Hepatocyte (in vitro differentiated cells): ENCODE measurements at places on chromosomes 5 and 9.

DNA sequence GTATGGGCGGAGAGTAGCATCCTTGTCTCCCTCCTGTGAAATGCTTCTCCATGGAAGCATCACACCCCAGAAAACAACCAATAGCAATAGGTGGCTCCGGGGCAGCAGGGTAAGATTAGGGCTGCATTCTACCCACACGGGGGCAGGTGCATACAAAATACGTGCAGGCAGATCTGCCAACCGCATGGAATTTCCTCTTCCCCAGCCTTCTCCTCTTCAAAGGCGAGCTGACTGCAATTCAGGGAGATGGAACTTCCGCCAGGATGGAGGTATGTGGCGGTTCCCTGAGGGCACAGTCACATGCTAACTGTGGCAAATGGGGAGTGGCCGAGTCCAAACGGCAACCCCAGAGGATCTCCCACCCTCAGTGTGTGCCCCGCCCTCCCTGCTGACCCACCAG, 81.5 kb downstream of the LMNB1 start:
- DNase-seq, result no peak

- DNase-seq, result no peak
Measured at GRCh38 chr5:32261198-32261597, 51.5 kb downstream of the MTMR12 start.

DNA sequence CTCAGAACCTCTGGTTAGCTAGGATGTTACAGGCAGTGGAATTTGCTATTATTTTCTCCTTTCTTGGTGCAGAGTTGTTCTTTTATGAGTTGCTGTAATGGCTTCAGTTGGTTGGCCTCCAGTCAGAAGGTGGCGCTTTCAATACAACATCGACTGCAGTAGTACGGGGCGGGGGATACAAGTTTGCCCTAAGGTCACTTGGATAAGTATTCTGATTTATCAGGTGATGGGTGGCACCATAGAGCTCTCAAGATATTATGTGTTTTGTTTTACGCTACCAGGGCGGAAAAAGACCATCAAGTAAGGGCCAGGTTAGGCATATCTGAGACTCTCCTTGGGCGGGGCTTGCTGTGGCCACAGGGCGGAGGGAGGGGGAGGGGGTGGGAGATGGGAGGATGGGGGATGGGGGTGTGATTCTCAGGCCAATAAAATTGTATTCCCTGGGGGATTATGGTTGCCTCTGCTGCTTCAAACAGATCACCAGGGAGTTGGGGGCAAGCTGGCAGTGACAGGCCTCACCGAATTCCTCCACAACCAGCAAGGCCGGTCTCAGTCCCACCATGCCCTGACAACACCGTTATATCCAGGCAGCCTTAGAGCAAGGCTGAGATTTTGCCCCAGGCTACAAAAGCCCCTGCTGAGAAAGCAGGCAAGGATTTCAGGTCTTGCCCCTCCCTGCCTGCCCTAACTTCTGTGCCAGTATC, 15.9 kb upstream of the RNF38 start:
- no peak for DNase-seq

DNA sequence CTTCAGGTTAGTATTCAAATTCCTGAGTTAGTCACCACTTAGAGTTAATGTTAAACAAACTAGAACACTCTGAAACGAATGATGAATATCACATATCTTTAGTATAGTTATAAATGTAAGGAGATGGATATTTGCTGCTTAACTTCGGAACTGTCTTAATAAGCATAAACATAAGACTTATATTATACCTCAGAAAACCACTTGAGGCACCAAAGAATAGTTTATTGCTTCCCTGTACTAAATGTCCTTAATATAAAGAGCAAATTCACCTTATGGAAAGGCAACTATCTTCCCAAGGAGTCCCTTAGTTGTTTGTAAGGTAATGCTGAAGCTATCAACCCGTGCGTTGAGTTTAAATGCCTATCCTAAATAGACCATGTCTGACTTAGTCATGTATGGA, 300.0 kb upstream of the ADAMTSL1 start:
- DNase-seq, result no peak

GRCh38 chr9:6214434-6214833, 1.2 kb upstream of the IL33 start:
- no peak for DNase-seq

DNA sequence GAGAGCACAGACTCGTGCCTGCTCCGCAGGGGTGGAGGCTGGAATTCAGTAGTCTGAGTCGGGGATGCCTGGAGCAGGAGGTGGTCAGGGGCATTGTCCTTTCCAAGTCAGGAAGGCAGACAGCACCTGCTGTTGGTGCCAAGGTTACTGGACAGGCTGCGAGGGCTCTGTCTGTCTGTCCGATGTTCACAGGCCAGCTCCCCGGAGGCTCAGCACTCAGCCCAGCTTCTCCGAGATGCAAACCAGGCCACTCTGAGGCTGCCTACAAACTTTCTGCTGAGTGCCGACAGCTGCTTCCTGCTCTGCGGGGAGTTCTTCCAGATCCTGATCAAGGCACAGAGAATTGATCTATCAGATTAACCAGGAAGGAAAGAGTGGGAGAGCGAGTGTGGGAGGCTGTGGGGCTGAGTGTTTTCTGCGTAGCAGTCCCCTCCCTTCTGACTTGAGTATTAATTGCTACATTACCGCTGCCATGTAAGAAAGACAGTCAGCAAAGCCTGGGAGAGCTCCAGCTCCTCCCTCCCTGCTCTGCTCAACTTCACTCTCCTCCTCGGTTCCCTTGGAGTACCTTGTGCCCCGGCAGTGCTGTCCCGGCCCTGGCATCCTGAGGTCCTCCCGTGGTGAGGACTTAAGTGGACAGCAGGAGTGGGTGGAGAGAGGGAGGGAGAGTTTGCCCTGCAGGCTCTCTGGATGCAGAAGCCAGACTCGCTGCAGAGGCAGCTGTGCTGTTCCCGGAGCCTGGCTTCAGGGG, 36.0 kb downstream of the KCNMB1 start:
- no peak for DNase-seq

DNA sequence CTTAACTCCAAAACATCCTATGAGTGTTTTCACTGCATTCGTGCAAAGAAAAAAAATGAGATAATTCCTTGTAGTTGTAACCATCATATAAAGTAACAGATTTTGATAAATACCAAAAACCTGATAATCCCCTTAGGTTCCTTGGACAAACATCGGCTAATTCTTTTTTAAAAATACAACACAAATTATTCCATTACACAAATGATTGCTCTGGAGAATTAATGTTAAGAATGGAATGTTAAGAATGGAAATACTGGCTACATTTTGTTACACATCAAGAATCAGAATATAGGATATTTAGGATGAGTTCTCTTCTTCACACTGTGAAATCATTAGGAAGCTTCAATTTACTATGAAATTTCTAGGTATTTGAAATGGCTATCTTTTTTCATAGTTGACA, 139.4 kb downstream of the LPAR1 start:
- DNase-seq, result no peak

- peak; percentile 62 for DNase-seq
Measured at GRCh38 chr9:37974506-37975173, 70.7 kb upstream of the SLC25A51 start.

- no peak for DNase-seq
Measured at GRCh38 chr9:90400091-90400490, 242.5 kb downstream of the DIRAS2 start.

DNA sequence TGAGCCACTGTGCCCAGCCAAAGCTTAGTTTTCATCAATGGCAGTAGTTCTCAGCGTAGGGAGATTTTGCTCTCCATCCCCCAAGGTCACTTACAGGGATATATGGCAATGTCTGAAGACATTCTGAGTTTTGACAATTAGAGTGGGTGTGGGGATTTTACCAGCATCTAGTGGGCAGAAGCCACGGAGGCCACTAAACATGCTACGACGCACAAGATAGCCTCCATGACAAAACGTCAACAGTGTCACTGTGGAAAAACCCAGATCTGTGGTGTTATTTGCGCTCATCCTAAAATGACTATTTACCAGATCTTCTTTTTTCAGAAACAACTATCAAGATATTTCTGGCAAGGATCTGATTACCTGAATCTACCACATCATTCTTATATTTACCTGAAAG, 68.2 kb downstream of the CDC14B start:
- no peak for DNase-seq

DNA sequence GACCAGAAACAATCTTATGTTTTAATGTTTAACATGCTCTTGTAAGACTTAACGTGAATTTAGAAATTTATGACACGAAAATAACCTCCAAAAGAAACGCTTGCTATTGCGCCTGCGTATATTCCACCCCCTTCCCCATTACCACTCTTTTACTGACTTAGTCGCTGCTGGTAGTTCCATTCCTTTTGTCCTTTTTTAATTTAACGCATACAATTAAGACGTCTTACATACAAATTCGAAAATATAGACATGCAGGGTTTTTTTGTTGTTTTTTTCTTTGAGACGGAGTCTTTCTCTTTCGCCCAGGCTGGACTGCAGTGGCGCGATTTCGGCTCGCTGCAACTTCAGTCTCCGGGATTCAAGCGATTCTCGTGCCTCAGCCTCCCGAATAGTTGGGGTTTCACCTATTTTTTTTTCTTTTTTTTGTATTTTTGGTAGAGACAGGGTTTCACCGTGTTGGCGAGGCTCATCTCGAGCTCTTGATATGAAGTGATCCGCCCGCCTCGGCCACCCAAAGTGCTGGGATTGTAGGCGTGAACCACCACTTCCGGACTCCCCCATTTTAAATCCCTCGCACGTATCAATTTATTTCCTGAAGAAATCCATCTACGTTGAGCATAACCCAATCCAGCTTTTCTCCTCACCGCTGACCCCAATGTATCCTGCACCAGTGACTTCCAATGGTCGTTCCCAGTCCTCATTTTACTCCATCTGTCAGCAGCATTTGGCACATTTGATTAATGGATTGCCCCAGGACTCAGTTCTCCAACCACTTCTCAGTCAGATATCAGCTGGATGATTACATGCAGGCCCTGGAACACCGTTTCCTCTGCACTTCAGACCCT, 684 bp upstream of the MED7 start:
- no peak for DNase-seq
